ENCODE measurements at places on chromosomes 12 and 14. TPM values are rescaled to one million over a fixed set of nuclear protein-coding genes. Genes with fewer than 3 reads are reported as not detected.

- no peak for DNase-seq
Observed at GRCh38 chr14:76862546-76863282, 36.5 kb downstream of the LRRC74A start.

GRCh38 chr12:33223956-33224355, 215.7 kb downstream of the SYT10 start:
- no peak for DNase-seq

DNA sequence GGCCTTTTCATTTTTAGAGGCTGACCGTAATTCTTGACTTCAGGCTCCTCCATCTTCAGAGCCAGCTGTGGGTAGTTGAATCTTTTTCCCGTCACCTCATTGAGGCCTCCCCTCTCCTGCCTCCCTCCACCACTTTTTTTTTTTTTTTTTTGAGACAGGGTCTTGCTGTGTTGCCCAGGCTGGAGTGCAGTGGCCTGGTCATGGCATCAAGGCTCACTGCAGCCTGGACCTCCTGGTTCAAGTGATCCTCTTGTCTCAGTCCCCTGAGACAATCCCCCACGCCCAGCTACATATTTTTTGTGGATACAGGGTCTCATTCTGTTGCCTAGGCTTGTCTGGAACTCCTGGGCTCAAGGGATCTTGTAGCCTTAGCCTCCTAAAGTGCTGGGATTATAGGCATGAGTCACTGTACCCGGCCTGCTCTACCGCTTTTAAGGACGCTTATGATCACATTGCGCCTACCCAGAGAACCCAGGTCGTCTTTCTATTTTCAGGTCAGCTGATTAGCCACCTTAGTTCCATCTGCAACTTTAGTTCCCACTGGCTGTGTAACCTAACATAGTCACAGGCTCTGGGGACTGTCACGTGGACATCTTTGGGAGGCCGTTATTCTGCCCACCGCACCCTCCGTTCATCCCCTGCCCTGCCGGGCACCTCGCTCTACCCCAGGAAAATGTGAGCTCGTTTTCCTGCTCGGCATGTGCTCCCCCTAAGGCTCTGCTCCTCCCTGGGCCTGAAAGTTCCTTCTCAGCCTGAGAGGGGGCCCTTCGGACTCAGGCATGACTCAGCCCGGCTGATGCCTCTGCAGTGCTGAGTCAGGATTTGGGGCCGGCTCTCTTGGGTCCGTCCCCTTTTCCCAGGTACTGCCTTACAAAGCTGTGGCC, 13.4 kb downstream of the TNFAIP2 start:
- DNase-seq, result peak; percentile 63

RD3L gene
- not detected for total RNA-seq

C1S gene
- 172 TPM for total RNA-seq

TTC6 gene
- total RNA-seq, result 0.07 TPM
